Stimulated activated CD8-positive, alpha-beta memory T cell treated with anti-CD3 and anti-CD28 coated beads, Interleukin-4, amount 100 ng/mL, for 24 hours (primary cell): ENCODE measurements at places on chromosomes 7 and 10.

DNA sequence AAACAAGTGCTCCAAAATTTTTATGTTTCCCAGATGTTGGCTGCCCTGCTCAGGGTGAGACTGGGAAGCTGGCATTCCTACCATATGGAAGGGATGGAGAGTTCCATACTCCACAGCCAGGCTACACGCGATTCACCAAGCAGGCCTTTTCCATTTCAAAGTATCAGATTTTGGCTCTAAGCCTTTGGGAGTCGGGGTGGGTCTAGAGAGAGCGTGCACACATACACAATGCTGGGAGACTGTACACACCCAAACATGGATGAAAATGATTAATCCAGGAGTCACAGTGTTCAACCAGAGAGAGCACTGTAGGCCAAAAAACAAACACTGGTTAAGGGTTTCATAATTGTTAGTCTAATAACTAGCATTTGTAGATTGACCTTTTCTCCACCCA, 295.0 kb downstream of the BICC1 start:
- DNase-seq, result no peak

DNA sequence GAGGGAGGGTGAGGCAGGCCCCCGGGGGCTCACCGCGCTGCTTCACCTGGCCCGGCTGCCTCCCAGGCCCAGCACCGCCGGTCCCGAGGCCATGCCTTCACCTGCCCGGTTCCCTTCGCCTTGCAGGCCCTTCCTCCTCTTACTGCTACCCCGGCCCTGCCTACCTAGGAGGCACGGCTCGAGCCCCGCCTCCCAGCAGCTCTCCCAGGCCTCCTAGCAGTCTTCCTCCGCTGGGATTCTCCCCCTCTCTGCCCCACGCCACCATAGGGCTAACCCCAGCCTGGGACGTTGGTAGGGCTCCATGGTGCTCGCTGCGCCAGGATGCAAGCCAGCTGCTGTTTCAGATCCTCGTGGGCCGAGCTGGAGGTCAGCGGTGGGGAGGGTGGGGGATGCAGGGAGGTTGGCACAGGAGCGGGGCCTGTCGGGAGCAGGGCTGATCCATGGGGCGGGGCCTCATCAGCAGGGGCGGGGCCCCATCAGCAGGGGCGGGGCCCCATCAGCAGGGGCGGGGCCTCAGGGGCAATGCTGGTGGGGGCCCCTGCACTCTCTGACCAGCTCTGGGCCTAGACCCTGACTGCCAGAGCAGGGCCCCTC, 63.3 kb downstream of the RASGEF1A start:
- DNase-seq, result no peak

DNA sequence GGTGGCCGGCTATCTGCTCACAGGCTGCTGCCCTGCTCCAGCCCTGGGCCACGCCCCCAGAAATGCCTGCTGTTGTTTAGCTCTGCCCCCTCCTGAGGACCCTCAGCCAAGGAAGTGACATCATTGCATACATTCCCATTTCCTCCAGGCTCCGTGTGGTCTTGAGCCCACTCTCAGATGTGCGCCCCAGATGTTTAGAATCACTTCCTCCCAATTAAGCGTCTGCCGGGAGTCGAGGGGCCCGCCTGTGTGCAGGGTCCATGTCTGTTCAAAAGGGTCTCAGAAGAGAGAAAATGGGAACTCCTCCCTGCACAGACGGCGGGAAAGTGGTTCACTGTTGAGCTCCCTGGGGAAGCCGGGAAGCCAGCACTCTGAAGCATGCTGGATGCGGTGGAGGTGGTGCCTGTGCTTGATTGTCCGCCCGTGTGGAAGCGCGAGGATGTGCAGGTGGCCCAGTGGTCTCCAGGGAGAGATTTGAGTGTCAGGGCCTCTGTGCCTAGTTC, 116.9 kb upstream of the PPIF start:
- no peak for DNase-seq

GRCh38 chr10:119672291-119672690, 21.1 kb downstream of the BAG3 start:
- DNase-seq, result no peak

- DNase-seq, result no peak
These were observed 110.8 kb upstream of the PTN start for GRCh38 chr7:137454246-137454724.

GRCh38 chr10:4678023-4678950, 147.7 kb upstream of the AKR1E2 start:
- DNase-seq, result no peak
